ENCODE measurements at places on chromosomes 3 and 15.

GRCh38 chr15:73340502-73341192, 28.1 kb downstream of the HCN4 start:
- DNase-seq: no peak

GRCh38 chr3:41167722-41168497, 31.4 kb upstream of the CTNNB1 start:
- DNase-seq: no peak

DNA sequence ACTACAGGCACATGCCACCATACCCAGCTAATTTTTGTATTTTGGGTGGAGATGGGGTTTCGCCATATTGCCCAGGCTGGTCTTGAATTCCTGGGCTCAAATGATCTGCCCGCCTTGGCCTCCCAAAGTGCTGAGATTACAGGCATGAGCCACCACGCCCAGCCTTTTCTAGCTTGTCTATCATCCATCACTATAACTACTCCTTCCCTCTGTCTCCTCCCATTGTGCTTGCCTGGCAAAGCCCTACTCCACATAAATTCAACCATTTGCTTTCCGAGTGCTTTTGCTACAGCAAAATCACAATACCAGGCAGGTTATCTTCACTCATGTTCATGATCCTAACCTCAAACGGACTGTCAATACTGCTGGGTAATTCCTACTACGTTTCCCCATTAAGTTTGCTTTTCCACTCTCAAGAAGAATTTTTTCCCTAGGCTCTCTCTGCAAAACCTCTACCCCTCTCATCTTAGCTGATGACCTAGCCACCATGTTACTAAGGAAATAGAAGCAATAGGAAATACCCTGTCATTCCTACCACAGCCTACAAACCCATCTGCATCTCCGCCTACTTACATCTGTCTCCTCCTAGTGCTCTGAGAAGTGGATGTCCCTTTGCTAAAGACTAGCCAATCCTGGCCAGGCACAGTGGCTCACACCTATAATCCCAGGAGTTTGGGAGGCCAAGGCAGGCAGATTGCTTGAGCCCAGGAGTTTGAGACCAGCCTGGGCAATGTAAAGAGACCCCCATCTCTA, 64.5 kb downstream of the RBPMS2 start:
- no peak for DNase-seq

GRCh38 chr15:90074916-90075315, 27.4 kb downstream of the IDH2 start:
- DNase-seq: peak; percentile 22

GRCh38 chr3:99355465-99355864, 282.9 kb upstream of the COL8A1 start:
- DNase-seq: peak; percentile 3

DNA sequence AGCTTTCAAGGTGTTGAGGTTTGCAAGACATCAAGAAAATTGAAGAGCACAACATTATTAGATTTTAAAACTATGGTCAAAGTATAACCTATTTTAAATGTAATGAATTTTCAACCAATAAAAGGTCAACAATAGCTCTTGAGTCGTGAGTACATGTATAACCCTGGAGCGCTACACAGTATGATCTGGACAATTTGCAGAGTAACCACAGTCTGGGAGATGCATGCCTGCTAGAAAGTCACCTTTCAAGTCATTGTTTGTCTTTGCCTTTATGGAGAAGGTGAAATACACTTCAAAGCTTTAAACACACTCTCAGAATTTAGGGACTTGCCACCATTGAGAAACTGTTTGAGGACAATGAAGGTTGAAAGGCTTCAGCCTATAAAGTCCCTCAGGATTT, 112.6 kb upstream of the ALCAM start:
- no peak for DNase-seq

DNA sequence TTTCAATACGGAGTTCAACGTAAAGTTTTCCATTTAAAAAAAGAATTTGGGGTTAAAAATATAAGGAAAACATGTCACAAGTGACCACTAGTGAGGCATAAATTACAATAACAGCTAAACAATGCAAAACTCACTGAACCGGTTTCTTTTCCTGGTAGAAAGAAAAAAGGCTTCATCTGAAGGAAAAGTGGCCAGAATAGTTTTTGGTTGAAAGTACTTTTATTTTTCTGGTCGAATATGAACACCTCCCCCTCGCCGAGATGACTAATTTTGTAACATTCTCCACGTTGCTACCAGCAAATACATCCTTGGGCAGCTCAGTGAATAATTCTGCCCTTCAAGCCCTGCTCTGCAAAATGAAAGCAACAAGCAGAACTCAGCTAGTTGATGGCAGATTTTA, 3.9 kb upstream of the SRGAP3 start:
- no peak for DNase-seq

- no peak for DNase-seq
Observed at GRCh38 chr15:60895986-60896385, 333.1 kb downstream of the RORA start.

DNA sequence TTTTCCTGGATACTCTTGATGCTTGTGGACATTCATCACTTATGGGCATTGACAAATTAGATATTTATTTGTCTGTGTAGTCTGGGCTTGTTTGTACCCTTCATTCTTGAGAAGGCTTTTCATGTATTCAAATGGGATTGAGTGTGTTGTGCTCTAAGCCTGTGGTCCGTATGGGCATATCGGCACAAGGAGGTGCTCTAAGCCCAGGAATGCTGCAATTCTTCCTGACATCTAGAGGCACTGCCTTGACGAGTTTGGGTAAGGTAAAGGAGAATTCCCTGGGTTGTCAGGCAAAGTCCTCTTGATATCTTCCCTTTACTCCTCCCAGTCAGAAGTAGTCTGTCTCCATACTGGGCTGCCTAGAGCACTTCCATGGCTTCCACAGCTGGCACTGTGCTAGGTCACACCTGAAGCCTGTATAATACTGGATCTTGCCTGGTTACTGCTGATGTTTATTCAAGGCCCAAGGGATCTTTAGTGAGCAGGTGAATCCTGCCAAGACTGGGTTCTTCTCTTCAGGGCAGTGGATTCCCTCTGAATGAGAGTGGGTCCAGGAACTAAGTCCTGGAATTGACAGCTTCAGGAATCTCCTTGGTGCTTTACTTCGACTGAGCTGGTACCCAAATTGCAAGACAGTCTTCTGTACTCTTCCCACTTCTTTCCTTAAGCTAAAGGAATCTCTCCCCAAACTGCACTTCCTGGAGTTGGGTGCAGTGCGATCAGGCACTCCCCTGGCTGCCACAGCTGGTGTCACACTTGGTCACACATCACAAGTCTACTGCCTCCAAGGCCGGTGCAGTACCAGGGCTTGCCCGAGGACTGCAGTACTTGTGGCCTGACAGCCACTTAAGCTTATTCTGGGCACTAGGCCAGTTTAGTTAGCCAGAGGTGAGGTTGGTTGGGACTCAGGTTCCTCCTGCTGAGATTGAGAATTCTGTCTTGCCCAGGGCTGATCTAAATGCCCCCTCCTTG, 46.0 kb downstream of the GALK2 start:
- DNase-seq: peak; percentile 41

DNA sequence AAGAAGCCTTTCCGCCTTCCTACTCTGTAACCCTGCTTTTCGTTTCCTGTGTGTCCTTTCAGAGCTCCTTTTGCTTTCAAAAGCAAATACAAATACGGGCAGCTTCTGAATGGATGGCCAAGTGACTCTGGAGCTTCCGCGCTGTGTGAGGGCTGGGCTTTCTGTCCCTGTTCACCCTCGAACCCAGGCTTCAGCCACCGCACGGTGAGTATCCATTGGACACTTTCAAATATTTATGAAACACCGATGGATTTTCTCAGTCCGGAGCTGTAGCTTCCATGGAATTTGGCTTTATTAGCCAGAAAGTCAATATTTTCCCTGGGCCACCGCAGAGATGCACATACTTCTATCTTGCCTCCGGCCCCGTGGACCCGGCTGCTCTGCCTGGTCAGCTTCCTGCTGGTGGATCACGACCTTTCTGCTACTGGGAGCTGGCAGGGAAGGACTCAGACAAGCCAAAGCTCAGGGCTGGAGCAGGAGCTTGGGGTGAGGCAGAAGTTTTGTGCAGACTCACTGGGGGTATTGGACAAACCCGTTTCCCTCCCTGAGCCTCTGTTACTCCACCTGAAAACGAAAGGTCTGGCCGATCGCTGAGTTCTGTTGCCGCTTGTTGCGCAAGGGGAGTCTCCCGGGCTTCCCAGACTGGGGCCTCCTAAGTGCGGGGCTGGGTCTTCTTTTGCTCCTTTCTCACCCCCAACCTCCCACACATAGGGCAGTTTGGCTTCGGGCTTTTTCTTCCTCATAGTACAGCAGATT, 63.6 kb downstream of the LINGO1 start:
- DNase-seq: no peak

DNA sequence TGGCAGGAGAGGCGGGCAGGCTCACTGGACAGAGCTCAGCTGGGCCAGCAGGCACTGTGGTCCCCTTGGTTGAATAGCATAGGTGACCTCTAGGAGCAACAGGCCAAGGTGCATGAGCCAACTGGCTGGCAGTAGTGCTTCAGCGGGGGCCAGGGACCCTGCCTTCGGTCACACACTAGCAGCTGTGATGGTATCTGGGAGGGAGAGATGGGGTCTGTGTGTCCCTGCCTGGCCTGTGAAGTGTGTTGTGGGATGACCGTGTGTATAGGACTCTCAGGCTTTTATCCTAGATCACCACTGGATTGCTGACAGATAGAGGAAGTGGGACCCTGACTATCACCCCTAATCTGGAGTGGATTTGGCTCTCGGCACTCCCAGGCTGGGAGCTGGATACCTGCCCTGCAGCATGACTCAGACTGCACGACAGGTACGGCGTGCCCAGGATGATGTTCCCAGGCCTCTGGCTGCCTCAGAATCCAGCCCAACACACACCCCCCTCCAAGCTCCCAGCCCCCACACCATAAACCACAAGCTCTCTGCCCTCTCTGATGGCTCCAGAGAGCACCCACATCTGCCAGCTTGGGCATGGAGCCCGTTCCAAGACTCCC, 7.8 kb downstream of the RPS17 start:
- no peak for DNase-seq

DNA sequence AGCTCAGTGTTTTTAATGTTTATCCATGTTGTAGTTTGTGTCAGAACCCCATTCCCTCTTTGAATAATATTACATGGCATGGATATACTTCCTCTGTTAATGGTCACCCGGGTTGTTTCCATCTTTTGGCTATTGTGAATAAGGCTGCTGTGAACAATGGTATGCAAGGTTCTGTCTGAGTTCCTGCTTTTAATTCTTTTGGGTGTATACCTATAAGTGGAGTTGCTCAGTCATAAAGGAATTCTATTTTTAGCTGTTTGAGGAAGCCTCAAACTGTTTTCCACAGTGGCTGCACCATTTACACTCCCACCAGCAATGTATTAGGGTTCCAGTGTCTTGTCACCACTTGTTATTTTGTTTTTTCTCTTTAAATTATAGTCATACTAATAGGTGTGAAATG, 99.6 kb downstream of the SLC25A26 start:
- DNase-seq: no peak

- DNase-seq: peak; percentile 74
Observed at GRCh38 chr3:108664266-108664665, 74.7 kb downstream of the DZIP3 start.

- no peak for DNase-seq
Observed at GRCh38 chr3:102457644-102458043, 22.8 kb downstream of the ZPLD1 start.

DNA sequence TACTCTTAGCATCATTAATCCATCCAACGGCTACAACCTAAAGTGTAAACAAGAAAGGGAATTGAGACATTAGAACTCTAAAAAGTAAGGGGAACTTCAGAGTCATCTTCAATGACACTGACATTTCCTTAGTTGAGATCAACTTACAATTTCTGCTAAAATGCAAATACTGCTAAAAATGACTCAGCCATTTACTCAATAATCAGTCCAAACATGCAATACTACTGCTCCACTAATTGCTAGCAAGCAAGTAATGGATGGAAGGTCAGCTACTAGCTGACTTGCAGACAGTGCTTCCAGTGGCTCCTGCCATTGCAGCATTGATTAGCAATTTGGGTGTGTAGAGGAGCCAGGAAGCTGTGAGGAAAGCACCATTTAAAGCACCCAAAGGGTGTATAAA, 28.4 kb downstream of the CD200R1L start:
- no peak for DNase-seq

GRCh38 chr3:16085410-16085809, 89.1 kb upstream of the GALNT15 start:
- no peak for DNase-seq

Data from myocyte (in vitro differentiated cells).